ENCODE measurements at places on chromosomes 1 and 21.
A peak's percentile ranks its signal among the peaks of the same experiment; 100 is the strongest.

- no peak for DNase-seq
- no peaks in the 10 kb centered on the region for H3K4me1 ChIP-seq
- H3K27ac ChIP-seq = no peak overlapping the region
- H3K36me3 ChIP-seq = no peaks in the 10 kb centered on the region
- H3K27me3 ChIP-seq = peaks cover 5% of the 10 kb centered on the region
Measured at GRCh38 chr1:244030481-244031040, 20.5 kb upstream of the ZBTB18 start.

- DNase-seq = no peak
- peaks cover 48% of the 10 kb centered on the region for H3K4me1 ChIP-seq
- H3K4me3 ChIP-seq = no peak overlapping the region
Measured at GRCh38 chr1:156803086-156803851, 13.4 kb downstream of the SH2D2A start.

DNA sequence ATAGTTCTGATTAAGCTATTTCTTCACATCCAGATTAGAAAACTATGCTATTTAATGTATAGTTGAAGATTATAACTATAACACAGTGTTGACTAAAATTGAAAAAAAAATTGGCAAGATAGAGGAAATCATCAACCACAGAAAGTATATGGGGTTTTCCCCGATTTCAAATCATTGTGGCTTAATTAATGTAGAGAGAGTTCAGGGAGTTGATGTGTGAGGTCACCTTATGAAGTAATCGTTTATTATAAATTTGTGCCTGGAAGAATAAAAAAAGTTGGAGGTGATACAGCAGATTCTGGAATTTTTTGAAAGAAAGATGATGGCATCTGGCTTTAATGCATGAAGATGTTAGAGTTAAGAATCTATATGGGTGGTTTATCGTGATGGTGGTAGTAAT, 84.3 kb downstream of the PTGS2 start:
- DNase-seq = no peak
- peaks cover 4% of the 10 kb centered on the region for H3K4me1 ChIP-seq
- H3K4me3 ChIP-seq = no peak overlapping the region
- H3K27me3 ChIP-seq = peaks cover 59% of the 10 kb centered on the region
- H3K27ac ChIP-seq = no peak overlapping the region

GRCh38 chr1:108345776-108346531, 102.1 kb upstream of the NBPF4 start:
- H3K36me3 ChIP-seq = no peaks in the 10 kb centered on the region
- peaks cover 3% of the 10 kb centered on the region for H3K27me3 ChIP-seq
- DNase-seq = no peak
- no peak overlapping the region for H3K27ac ChIP-seq

- no peak overlapping the region for H3K4me3 ChIP-seq
- no peak overlapping the region for H3K27ac ChIP-seq
- H3K36me3 ChIP-seq = no peaks in the 10 kb centered on the region
Measured at GRCh38 chr1:80533093-80533492, 1267.6 kb upstream of the ADGRL2 start.

GRCh38 chr1:15849775-15850324, 2.3 kb downstream of the SPEN start:
- no peak for DNase-seq
- peak overlapping the region; percentile 99 for H3K4me3 ChIP-seq
- H3K27ac ChIP-seq = peak overlapping the region; percentile 86
- H3K36me3 ChIP-seq = peaks cover 29% of the 10 kb centered on the region

Measured in activated T-helper 2 cell treated with anti-CD3 and anti-CD28 coated beads, Interferon-gamma antibody, Interleukin-2, Interleukin-4, amounts not matched to agents 10 μg/mL and 5 μg/mL and 100 μg/mL, durations not matched to agents 14 hours and 24 hours and 36 hours (primary cell).